CD4-positive, alpha-beta T cell treated with Interleukin-12 subunit alpha and Interleukin-12 subunit beta, for 1 hour (primary cell): ENCODE measurements at places on chromosomes 6 and 20.

GRCh38 chr20:41045671-41046070, 17.0 kb downstream of the TOP1 start:
- DNase-seq, result no peak

DNA sequence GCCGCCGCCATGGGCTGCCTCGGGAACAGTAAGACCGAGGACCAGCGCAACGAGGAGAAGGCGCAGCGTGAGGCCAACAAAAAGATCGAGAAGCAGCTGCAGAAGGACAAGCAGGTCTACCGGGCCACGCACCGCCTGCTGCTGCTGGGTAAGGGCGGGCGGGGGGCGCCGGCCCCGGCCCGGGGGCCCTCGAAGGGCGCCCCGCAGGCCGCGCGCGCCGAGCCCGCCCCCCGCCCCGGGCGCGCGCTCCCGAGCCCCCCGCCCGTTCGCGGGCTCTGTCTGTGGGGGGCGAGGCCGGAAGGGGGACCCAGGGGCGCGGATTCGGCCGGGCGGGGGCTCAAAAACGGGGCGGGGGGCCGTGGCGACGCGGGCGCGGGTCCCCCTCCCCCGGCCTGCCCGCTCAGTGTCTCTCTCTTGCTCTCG, 39.2 kb downstream of the GNAS start:
- DNase-seq, result no peak

DNA sequence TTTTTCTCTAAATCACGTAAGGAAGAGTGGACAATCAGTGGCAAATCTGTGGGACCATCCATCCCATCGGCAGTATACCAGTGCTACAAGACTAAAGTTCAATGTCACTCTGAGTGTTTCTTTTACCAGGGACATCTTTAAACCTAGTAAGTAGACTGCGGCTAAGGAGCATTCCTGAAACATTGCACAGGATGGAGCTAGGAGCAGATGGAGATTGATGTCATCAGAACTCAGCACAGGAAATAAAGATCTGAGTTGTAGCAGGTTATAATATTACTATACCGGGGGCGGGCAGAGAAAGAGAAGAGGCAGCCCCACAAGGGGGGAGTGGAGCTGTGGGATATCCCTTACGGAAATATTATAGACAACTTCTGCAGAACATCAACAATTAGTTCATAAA, 162.1 kb downstream of the MTFR2 start:
- no peak for DNase-seq

DNA sequence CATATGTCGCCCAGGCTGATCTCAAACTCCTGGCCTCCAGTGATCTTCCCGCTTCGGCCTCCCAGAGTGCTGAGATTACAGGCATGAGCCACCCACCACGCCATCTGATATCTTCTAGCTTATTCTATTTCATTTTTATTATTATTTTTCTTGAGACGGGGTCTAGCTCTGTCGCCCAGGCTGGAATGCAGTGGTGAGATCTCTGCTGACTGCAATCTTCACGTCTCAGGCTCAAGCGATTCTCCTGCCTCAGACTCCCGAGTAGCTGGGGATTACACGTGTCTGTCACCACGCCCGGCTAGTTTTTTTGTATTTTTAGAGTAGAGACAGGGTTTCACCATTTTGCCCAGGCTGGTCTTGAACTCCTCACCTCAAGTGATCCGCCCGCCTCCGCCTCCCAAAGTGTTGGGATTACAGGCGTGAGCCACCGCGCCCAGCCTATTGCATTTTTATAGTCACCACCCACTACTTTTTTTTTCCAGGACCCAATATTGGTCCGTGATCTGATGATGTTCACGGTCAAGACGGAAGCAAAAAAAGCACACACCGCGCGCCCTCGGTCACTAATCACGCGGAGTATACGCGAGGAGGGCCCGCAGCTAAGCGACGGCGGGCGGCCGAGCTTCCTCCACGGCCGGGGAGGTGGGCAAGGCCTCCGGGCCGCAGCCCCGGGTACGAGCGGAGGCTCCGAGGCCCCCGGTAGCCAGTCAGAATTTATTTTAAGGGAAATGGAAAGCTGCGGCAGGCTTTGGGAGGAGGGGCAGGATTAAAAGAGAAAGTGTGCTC, 1.1 kb upstream of the LSM14B start:
- no peak for DNase-seq

DNA sequence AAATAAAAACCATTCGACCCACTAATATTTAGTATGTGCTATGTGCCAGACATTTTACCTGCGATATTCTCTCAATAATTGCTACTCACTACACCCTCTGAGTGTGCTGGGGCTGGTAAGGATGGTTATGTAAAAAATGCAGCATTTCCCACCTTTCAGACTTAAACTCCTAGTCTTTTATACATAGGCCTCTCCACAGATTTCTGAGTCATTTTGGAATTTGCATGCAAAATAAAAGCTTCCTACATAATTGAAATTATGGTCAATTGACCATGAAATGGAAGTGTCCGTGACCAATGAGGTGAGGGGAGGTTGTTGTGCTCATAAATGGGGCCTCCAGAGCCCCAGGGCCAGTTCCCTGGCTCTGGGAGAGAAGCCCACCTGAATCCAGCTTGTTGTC, 37.7 kb upstream of the MAFB start:
- no peak for DNase-seq

DNA sequence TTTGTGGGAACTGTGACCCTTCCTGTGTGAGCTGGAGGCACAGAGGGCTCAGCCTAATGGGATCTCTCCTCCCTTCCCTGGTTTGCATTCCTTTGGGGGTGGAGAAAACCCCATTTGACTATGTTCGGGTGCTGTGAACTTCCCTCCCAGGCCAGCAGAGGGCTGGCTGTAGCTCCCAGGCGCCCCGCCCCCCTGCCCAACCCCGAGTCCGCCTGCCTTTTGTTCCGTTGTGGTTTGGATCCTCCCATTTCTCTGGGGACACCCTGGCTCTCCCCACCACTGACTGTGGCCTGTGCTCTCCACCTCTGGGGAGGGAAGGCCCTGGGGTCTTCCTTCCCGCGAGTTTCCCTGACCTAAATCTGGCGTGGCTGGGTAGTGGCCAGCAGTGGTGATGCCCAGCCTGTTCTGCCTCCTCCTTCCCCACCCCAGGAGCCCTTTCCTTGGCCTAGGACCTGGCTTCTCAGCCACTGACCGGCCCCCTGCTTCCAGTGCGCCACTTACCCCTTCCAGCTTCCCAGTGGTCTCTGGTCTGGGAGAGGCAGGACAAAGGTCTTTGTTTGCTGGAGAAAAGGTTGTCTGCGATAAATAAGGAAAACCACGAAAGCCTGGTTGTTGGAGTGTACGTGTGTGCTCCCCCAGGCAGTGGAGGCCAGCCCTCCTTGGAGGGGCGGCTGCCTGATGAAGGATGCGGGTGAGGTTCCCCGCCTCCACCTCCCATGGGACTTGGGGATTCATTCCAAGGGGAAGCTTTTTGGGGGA, 4.9 kb downstream of the VEGFA start:
- peak; percentile 62 for DNase-seq

- no peak for DNase-seq
These were observed 516.2 kb downstream of the BCKDHB start for GRCh38 chr6:80622641-80623040.

DNA sequence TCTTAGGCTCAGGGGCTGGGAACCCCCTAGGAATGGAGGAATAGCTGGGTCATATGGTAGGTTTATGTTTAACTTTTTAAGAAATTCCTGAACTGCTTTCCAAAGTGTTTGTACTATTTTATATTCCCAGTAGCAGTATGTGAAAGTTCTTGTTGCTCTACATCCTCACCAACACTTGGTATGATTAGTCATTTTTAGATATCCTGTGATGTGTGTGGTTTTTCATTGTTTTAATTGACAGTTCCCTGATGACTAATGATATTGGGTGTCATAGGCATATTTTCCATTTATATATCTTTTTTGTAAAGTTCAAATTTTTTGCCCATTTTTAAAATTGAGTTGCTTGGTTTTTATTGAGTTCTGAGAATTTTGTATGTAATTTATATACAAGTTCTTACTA, 72.3 kb downstream of the SLC16A10 start:
- no peak for DNase-seq
